ENCODE measurements at places on chromosomes 7 and 10.

GRCh38 chr10:105990529-105990928, 1174.0 kb downstream of the SORCS1 start:
- DNase-seq = no peak

DNA sequence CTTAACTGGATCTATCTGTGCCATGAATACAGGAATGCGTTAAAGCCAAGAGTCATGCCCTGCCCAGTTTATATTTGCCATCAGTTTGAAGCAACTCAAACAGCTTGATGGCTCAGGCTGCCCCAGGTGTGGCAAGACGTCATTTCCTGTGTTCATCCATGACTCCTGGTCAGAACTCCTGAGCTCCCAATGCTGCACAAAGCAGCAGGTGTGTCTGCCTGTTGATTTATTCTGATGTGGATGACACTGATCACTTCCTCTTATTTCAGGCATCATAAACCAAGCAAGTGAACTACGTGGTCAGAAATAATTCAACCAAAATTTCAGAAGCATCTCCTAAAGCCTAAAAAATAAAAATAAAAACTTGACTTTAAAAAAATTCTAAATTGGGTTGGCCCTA, 68.5 kb downstream of the EZH2 start:
- DNase-seq = no peak

- no peak for DNase-seq
These were observed 610.0 kb downstream of the KCNMA1 start for GRCh38 chr10:77027576-77027975.

- no peak for DNase-seq
These were observed 25.2 kb downstream of the BAIAP2L1 start for GRCh38 chr7:98375664-98376063.

DNA sequence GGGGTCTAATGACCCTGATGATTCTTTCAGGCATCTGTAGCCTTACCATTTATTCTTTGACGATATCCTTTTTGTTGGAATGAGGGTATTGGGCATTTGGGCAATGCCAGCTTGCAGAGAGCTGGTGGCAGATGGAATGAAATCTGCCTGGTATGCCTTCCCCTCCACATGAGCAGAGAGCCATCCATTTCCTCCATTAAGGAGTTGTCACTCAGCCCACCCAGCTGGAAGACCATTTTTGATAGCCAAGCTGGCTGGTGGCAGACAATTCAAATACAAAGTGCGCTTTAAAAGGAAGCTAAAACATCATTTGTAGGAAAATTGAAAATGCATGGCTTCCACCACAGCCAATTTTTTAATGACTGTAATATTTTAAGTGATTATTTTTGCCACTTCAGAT, 240.1 kb upstream of the SLC26A5 start:
- no peak for DNase-seq

DNA sequence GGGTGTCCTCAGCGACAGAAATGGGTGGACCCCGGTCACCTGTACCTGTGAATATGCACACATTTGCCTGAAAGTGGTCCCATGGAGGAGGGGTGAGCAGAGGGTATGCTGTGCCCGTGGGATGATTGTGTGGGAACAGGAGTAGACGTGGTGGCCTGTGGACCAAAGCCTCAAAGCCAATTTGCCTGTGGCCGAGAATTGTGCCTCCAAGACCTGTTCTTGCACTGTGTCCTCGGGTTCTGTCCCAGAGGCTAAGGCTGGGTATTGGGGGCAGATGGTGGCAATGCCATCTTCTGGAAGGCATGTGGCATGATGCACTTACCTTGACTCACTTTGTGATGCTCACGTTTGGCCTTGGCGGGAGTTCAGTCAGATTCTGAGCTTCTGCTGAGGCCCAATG, 351.0 kb downstream of the TCERG1L start:
- no peak for DNase-seq

GRCh38 chr7:44624318-44624717, 17.9 kb downstream of the OGDH start:
- no peak for DNase-seq

DNA sequence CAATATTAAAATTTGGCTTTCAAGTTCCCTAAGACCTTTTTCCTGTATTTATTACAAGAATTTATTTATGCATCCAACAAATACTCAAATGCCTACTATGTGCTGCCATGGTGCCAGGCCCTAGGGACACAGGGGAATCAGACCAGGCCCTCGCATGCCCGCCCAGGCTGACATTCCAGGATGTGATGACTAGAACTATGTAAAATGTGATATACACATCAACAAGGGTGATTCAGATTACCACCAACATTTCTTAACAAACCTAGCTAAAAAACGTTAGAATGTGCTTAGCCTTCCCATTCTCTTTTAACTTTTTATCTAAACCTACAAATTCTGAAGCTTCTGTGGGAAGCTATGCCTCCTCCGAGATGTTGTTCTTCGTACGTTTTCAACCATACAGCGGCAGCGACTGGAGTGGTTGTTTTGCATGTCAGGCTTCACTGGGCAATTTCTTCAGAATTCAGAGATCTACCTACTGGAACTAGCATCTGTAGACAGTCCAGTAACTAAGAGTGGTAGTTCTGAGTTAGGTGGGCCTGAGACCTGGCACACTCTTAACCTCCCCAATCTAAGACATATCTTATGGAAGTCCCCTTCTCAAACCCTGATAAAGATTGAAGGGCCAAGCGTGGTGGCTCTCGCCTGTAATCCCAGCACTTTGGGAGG, 22.1 kb downstream of the GNA12 start:
- peak; percentile 33 for DNase-seq

GRCh38 chr10:86388119-86388704, 21.6 kb upstream of the GRID1 start:
- no peak for DNase-seq

DNA sequence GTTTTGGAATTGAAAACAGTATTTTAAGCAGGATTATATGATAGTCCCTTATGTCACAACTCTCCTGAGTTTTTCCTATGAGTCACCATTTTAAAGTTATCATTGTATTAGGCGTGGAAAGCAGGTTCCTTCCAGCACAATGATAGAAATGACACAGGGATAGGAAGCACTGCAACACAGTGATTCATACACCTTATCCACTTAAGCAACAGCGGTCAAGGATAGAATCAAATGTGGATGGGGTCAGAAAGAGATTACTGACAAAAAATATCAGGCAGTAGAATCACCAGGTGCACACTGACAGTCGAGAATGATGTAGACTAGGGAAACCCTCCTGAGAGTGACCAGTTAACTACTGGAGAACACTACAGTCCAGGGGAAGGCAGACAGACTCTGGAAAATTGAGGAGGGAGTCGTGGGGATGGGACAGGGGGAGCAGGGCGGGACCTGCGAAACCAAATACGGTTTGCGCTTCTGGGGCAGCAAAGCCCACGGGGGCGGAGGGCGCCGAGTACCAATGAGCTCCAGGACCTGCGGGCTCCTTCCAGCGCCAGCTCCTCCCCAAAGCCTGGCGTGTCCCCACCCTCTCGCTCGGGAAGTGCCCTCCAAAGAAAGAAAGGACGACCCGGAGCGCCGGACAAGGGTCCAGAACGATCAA, 479 bp downstream of the PNPLA8 start:
- DNase-seq = no peak

GRCh38 chr10:73262105-73262730, 9.8 kb upstream of the MRPS16 start:
- DNase-seq = no peak

- no peak for DNase-seq
These were observed 280.3 kb upstream of the PODXL start for GRCh38 chr7:131836733-131837132.

DNA sequence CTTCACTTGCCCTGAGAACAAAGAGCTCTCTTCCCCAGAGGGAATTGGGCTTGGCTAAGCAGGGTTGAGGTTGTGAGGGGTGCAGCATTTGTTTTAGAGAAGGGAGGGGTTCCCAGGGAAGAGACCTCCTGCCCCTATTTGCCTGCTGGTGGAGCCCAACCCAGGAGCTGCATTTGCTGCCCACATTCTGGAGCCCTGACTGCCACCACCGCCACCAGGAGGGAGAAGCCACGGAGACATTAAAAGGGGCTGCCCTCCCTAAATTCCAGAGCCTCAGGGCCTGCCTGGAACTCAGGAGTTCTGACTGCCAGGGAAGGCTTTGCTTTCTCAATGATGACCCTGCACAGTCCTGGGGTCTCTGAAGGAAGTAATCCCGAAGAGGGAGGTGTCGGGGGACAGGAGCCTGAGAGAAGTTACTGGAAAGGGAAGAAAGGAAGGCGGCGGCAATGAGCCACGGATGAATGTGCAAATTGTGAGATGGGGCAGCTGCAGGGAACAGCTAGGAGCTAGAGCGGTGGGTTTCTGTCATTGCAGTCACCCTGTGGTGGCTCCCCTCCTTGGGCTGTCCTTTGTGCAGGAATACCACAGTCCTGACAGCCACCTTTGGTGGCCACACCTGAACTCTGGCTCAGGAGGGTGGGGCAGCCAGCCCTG, 51.3 kb downstream of the NEURL1 start:
- DNase-seq = no peak

GRCh38 chr7:95687759-95688343, 84.5 kb upstream of the DYNC1I1 start:
- DNase-seq = no peak

DNA sequence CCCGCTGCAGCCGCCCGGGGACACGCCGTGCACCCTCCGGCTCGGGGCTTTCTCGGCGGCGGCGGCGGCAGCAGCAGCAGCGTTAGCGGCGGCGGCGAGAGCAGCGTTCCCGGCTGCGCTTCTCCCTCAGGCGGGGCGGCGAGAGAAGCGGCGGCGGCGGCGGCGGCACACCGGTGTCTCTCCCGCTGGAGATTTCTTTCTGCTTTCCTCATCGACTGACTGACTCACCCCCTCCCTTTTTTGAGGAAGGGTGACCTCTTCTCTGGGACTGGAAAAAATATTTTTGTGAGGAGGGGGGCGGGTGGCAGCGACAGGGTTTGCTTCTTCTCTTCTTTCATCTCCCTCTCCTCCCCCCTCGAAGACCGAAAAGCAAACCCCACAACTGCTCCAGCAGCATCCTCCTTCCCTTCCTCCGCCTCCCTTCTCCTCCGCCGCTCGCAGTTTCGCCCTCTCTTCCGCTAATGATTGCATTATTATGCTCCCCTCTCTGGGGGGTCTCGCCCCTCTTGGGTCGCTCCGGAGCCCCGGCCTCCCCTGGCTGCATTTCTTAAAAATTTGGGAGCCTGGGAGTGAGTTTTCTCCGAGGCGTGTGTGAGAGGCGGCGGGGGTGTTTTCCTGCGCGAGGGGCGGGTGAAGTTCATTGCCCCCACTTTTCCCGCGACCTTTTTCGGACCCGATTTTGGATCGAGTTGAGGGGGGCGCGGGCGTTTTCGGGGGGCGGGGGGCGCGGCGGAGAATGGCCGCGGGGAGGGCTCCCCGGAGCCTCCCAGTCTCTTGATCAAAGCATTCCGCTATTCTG, 411 bp downstream of the AUTS2 start:
- DNase-seq = no peak

GRCh38 chr10:102643336-102644065, 778 bp upstream of the TRIM8 start:
- no peak for DNase-seq

DNA sequence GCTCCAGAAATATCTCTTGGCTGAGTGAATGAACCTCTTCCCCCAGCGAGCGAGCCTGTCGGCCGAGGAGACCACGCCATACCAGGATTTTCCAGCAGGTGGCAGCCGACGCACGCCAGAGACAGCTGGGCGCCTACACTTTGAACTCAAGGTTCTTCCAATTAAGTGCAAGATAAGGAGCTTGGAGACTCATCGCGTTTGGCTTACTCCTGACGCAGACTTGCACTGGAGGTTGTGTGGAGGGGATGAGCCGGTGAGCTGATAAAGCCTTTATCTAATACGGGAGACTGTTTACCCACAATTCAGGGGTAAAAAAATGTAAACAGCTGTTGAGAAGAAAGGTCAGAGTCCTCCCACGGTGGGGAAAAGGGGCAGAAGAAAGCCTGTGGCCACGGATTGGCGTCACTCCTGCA, 45.9 kb upstream of the EMX2 start:
- DNase-seq = peak; percentile 70

- DNase-seq = no peak
These were observed 52.6 kb downstream of the FGFBP3 start for GRCh38 chr10:91856637-91857036.

DNA sequence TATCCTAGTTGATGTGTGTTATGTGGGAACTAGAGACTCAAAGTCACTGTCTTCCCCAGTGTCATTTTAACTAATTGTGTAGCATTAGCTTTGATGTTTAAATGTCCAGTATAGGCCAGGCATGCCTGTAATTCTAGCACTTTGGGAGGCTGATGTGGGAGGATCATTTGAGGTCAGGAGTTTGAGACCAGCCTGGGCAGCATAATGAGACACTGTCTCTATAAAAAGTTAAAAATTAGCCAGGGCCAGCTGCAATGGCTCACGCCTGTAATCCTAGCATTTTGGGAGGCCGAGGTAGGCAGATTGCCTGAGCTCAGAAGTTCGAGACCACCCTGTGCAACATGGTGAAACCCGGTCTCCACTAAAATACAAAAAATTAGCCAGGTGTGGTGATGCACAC, 24.4 kb downstream of the DDX50 start:
- no peak for DNase-seq

DNA sequence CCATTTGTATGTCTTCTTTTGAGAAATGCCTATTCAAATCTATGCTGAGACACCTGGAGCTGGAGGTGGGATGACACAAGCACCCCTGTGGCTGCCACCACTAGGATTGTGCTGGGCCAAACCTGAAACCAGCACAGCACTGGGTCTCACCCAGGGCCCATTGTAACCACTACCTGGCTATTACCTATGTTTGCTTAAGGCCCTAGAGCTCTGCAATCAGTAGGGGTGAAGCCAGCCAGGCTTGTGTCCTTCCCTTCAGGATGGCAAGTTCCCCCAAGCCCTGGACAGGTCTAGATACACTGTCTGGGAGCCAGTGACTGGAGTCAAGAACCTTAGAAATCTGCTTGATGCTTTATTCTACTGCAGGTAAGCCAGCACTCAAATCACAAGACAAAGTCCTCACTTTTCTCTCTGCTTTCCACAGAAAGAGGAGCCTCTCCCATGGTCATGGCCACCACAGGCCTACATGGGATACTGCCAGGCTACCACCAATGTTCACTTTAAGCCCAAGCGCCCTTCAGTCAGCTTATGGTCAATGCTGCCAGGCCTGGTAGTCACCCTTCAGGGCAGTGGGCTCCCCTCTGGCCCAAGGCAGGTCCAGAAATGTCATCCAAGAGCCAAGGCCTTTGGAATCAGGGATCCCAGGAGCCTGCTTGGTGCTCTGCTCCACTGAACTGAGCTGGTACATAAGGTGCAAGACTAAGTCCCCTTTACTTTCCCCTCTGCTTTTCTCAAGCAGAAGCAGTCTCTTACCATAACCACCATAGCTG, 105.3 kb downstream of the BMS1 start:
- no peak for DNase-seq

GRCh38 chr7:47441796-47442604, 139.9 kb downstream of the TNS3 start:
- no peak for DNase-seq
